ENCODE measurements at places on chromosomes 16 and 17.

GRCh38 chr16:24507959-24508480 is 31.3 kb upstream of the RBBP6 start:
- no peak for DNase-seq

- DNase-seq, result no peak
Observed at GRCh38 chr17:6592173-6592572, 35.8 kb upstream of the PITPNM3 start.

DNA sequence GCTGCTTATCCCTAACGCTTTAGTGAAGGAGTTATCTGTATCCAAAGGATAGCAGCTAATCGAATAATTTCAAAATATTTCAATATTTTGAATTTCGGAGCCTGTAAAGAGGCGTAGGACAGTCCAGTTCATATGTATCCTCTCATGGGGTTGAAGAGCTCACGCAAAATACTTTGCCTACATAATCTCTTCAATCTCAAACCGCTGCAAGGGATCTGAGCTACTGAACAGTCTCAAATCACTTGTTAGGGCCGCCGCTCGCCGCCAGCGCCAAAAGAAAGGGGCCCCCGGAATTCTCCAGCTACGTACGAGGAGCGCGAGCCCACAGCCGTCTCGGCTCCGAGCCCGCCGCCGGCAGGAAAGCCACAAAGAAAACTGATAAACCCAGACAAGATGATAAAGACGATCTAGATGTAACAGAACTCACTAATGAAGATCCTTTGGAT is 601 bp upstream of the RFWD3 start:
- peak; percentile 23 for DNase-seq

GRCh38 chr16:23877107-23878070 is 41.6 kb downstream of the PRKCB start:
- no peak for DNase-seq

DNA sequence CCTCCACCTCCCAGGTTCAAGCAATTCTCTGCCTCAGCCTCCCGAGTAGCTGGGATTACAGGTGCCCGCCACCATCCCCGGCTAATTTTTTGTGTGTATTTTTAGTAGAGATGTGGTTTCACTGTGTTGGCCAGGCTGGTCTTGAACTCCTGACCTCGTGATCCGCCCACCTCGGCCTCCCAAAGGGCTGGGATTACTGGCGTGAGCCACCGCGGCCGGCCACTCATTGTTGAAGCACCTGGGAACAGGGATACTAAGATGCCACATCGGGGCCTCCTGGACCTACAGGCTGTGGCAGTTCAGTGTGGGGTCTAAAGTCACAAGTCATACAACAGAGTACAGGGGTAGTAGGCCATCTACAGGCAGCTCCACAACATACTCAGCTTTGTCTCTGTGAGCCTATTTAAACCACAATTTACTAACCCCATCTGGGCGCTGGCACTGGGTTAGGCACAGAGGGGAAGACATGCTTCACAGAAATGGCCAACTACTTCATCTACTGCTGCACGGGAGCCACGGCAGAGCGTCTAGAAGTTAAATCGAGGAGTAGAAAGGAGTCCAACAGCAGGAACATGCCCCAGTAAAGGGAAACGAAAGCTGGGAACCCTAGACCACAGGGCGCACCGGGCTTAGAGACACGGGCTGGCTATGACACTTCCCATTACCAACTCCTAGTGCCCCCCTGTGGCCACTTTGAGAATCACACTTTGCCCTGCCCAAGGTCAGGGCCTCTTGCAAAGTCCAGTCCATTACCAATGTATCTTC is 4.3 kb downstream of the VAMP2 start:
- peak; percentile 88 for DNase-seq

DNA sequence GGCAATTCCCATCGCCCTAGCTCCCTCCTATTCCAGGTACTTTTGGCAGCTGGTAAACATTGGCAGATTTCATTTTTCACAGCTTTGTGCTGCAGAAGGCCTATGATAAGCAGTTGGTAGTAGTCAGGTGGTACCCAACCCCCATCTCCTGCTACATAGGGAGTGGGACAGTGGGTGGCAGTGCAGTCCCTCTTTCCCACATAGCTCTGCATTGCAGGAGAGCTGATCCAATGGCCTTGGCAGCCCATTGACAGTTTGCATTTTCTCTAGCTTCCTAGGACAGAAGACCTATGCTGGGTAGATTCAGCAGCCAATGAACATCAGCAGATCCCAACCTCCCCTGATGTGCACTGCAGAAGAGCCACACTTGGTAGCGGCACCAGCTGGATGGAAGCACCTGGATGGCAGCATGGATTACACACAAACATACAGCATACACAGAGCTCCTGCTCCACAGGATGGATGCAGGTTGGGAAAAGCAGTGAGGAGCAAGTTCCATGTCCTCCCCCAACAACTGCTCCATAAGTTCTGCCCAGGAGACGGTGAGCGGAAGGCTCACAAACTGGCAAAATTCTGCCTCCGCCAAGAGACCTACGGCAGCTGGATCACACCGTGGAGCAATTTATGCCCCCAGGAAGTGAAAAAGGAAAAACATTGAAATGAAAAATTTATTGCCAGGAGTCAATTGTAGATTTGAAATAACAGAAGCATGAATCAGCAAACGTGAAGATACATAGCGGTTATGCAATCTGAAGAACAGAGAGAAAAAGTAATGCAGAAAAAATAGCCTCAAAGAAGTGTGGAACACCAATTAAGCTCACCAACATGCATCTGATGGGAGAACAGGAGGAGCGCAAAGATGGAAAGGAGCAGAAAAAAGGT is 95.7 kb downstream of the CACNG1 start:
- DNase-seq, result no peak

GRCh38 chr17:31417051-31417792 is 25.7 kb downstream of the RAB11FIP4 start:
- no peak for DNase-seq

DNA sequence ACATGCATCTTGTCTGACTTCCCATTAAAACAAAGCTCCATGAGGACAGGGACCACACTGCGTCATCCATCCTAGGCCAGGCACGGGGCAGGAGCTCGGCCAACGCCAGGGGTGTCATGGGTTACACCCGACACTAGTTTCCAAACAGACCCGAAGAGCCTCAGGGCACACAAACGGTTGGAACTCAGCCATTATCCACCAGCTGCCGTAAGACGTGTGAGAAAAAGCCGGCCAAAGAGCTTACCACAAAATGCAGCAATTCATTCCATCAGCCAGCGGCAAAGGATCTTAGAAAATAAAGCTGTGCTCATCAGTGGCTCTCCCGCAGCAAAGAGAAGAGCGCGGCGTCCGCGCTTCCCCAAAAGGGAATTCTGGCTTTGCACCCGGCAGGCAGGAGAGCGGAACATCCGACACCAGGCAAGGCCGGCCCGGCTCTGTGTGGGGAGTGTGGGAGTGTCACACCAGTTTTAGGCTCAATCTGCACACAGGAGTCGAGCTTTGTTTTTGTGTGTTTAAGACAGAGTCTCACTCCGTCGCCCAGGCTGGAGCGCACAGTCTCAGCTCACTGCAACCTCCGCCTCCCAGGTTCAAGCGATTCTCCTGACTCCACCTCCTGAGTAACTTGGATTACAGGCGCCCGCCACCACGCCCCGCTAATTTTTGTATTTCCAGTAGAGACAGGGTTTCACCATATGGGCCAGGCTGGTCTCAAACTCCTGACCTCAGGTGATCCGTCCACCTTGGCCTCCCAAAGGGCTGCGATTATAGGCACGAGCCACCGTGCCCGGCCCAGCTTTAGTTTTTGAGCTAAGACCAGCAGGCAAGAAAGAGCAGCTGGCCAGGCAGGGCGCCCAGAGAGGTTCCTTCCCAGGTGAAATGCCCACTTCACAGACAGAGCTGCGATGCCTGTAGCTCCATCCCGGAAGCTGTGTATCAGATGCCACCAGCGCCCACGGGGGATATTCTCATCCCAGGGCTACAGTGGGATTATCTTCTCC is 1.5 kb downstream of the SLC38A8 start:
- peak; percentile 24 for DNase-seq

GRCh38 chr16:52827456-52827855 is 225.2 kb downstream of the CHD9NB start:
- DNase-seq, result no peak

Measured in hindlimb muscle (tissue), 1 donor.